ENCODE measurements at places on chromosomes 3 and 15.

- DNase-seq: no peak
These were observed 155.0 kb upstream of the BHLHE40 start for GRCh38 chr3:4823986-4824925.

- no peak for DNase-seq
These were observed 1.4 kb downstream of the CRTC3 start for GRCh38 chr15:90531147-90531546.

GRCh38 chr3:171770689-171771620 is 39.3 kb downstream of the PLD1 start:
- DNase-seq: no peak

DNA sequence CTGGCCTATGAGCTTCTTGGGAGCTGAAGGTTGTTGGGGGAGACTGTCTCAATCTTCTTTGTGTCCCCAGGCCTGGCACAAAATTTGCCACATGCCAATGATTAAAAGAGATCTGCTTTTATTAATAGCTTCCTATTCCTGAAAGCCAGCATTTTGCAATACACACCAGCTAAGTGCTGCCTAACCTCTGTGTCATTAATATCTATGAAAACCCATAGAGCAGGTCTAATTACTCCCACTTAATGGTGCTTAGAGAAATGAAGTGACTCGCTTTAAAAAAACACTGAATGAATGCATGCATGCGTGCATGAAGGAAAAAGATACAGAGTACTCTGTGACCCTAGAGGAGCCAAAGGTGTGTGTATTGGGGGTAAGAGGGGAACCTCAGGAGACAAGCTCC is 55.0 kb downstream of the SLC6A1 start:
- no peak for DNase-seq

DNA sequence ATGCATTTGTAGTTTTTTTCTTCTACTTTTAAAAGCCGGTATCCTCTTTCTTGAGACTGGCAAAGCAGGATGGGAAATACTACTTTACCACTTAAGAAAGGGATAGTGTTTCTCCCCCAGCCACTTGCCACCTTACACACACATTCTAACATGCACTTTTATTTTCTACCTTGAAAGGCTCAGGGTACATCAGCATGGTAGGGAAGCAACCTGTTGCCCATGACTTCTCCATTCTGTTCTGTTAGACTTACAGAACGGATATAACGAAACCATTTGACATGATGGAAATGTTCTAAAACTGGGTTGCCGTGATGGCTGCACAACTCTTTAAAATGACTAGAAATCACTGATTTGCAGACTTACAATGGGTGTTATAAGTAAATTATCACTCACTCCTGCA is 405.5 kb downstream of the SHQ1 start:
- DNase-seq: no peak

DNA sequence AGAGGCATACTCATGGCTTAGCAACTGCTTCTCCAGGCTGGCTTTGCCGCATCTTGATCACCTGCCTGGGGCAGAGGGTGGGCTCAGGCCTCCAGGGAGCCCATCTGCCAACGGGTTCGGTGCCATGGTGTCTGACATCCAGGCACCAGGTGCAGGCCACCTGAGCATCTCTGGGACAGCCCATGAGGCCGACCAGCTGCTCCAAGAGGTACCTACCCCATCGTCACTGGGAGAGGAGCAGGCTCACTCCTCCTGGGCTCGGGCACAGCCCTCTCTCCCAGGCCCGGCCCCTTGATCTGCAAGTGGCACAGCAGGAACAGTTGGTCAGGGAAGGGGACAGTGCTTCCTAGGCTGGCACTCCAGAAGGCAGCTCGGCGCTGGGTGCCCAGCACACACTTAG is 21.9 kb downstream of the TPRA1 start:
- no peak for DNase-seq

GRCh38 chr3:10568549-10568948 is 63.2 kb upstream of the ATP2B2 start:
- DNase-seq: no peak
